GM10248 (cell line): ENCODE measurements at places on chromosomes 16 and 17.

DNA sequence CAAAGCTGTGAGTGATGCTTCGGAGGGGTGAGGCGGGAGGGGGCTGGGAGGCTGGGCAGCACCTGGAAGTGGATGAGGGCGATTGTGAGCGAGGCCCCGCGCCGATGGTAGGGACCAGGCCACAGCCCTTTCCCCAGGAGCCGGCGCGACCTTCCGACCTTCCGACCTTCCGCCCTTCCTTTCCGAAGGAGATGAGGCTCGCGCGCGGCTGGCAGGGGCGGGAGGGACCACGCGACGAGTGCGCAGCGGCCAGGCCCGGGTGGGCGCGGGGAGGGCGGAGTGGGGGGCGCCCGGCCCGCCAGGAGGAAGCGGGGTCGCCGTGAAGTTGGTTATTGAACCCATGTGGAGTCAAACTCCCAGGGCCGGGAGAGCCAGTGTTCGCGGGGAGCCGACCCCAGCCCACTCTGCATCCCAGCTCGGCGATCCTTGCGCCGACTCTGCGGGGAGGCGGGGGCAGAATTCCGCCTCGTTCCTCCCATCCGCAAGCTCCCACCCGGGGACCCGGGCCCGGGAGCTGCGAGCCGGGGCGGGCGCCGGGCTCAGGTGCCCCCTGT is 56.6 kb downstream of the RAP1GAP2 start:
- DNase-seq = no peak

GRCh38 chr17:65261682-65262636 is 124.8 kb downstream of the RGS9 start:
- no peak for DNase-seq

- DNase-seq = no peak
Measured at GRCh38 chr16:69260019-69260418, 51.1 kb upstream of the VPS4A start.

GRCh38 chr17:45001310-45001709 is 33.2 kb upstream of the C1QL1 start:
- DNase-seq = no peak

- peak; percentile 82 for DNase-seq
Measured at GRCh38 chr16:85935974-85936760, 37.2 kb downstream of the IRF8 start.

DNA sequence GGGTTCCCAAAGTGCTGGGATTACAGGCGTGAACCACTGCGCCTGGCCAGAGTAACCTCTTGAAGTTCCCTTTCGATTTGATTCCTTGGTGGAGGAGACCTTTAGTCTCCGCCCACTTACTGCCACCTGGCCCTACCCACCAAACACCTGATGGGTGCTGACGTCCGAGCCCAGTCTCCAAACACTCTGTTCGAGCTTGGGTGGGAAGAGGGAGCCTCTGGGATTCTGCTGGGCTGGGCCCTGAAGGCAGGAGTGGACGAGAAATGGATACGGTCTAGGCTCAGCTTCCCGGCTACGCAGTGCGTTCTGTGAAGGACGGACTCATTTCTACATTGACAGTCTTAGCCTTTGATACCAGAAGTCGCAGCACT is 870 bp upstream of the ITGA3 start:
- DNase-seq = no peak

DNA sequence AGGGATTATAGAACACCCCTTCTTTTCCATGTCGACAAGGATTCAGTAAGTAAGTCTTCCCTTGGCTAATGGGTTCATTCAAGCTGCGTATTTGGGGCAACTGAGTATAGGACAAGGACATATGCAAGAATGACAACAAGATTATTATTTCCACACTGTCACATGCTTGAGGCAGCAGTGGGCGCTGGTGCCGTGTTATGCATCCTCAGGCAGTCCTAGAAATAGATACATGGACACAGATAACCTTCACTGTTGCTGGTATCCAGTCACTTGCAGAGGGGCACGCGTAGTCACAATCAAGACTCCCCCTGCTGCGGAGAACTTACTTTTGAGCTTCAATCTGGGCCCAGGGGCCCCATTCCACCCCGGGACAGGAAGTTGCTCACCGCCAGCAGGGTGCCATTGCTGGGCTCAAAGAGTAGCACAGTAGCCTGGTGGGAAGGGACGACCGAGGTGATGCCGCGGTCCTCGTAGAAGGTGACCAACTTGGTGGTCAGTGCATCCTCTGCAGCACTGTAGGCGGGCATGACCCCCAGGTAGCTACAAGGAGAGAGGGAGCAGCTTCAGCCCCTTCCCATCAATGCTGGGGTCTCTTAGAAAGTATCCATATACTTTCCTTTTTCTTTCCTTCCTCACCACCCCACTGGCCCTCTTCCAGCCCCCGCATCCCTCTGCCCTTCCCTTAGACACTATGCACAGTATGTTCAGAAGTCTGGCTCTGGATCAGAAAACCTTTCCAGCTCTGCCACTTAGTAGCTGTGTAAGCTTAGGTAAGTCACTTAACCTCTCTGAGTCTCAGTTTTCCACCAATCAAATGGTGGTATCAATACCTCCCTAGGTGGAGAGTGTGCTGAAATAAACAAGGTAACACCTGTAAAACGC is 804 bp downstream of the CRYM start:
- no peak for DNase-seq

- peak; percentile 89 for DNase-seq
Measured at GRCh38 chr16:3690470-3690928, 26.8 kb downstream of the TRAP1 start.

DNA sequence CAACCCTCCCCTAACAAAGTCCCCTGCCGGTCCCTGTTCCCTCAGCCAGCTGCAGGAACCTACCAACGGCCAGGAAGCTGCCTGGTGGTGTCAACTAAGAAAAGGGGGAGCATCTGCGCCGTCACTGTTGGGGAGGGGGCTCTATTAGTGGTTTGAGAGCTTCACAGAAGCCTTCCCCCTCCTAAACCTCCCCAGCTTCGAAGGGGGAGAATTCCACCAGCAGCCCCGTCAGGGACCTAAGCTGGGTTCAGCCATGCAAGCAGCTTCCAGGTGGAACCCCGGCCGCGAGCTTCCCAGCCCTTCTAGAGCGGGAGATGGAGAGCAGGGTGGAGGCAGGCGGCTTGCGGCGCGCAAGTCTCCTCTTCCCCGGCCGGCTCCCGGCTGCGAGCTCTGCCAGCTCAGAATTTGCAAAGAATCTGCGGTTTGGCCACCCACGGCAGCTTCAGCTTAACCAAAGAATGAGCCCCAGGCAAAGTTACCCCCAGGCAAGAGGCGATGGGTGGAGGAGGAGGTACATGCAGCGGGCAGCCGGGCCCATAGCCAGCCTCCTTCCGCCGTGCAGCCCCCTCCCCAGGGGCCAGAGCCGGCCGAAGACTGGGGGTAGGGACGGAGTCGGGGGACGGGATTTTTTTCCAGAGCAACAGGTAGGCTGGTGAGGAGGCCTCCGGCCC is 33.7 kb downstream of the DDX19A start:
- peak; percentile 44 for DNase-seq

DNA sequence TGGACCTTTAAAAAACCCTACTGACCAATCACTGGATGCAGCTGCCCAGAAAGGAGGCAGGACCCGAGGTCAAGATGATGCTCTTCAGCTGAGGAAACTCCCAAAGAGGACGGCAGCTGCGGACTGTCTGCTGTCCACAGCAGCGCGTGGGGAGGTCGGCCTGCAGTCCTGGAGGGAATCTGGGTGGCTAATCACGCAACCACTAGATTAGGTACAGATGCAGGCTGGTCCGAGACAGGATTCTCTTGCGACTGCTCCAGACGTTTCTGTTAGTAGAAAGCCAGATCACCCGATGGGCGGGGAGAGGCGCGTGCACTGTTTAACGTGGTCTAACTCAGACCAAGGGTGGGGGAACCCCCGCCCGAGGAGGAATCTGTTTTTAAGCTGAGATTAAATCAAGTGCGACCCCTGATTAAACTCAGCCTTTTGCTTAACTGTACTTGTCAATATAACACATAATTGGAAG is 8.8 kb downstream of the CTRB2 start:
- DNase-seq = no peak

DNA sequence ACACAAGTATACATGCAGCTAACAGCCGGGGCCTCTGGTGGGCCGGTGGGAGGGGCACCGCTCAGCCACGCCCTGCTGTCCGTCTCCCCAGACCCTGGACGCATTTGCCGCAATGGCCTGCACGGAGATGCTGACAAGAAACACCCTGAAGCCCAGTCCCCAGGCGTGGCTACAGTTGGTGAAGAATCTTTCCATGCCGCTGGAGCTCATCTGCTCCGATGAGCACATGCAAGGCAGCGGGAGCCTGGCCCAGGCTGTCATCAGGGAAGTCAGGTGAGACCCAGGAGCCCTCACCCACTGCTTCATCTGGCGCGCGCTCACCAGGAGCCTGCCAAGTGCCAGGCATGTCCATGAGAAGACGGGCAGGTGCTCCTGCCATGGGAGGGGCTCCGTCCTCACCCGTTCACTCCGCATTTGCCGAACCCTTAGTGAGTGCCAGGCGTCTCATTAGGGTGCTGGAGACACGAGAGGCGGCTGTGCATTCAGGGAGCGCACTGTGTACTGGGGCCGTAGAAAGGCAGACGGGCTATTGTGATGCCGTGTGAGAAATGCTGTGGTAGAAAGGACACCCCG is 51.4 kb upstream of the ENDOV start:
- DNase-seq = no peak

DNA sequence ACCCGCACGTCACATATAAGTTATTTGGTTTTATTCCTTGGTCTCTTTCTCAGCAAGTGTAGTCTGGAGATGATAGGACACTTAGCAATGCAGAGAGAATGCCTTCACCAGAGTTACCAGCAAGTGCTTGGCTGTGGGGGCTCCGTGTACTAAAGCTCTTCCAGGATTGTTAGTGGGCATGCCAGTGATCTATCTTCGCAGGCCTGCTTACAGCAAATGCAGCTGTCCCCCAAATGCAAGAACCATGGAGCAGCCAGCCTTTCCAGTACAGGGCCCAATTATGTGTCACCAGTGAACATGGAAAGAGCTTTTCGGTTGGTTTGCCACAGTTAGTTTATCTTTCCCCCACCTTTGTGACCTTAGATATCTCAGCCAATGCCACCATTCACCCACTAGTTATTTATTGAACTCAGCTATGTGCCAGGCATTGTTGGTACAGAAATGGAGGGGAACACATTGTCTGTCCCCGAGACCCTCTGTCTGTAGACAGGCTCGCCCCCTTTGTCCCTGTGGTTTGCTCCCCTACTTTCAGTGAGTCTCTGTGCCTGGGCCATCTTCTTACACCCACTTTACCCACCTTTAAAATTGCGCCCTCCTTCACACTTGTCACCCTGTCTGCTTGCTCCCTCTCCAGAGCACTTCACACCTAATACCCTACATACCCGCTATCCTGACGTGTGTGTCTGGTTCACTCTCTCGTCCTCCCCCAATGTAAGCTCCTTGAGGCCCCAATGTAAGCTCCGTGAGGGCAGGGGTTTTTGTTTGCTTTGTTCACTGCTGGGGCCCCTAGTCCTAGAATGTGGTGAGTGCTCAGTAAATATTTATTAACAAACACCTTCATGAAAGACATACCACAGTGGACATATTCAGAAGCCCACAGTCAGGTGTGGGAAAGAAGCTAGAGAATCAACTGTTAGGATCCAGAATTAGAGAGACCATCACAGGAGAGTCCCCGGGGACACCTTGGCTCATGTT is 13.3 kb downstream of the USP10 start:
- no peak for DNase-seq

GRCh38 chr16:14511800-14512135 is 118.3 kb downstream of the PARN start:
- no peak for DNase-seq

- DNase-seq = no peak
Measured at GRCh38 chr16:48247311-48247710, at the start of gene ABCC11. ABCC11 (minus strand) TSS chr16:48247539; CDS start chr16:48231921, 15,618 bp downstream.

DNA sequence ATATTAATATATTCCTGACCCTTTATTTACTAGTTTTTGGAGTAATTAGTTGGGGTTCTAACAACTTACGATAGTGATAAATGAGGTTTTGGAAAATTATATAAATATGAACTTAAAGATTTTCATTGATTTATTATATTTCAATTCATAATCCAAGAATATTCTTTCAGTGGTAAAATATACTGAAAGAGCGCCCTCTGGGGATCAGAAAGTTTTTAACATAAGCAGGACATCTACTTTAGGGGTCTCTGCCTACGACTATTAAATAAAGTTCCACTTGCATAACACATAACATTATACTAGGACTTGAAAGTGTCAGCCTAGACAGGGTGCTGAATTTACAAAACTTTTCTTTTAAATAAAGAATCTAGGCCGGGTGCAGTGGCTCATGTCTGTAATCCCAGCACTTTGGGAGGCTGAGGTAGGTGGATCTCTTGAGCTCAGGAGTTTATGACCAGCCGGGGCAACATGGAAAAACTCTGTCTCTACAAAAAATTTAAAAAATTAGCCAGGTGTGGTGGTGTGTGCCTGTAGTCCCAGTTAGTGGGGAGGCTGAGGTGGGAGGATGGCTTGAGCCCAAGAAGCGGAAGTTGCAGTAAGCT is 15.6 kb downstream of the RFWD3 start:
- no peak for DNase-seq

DNA sequence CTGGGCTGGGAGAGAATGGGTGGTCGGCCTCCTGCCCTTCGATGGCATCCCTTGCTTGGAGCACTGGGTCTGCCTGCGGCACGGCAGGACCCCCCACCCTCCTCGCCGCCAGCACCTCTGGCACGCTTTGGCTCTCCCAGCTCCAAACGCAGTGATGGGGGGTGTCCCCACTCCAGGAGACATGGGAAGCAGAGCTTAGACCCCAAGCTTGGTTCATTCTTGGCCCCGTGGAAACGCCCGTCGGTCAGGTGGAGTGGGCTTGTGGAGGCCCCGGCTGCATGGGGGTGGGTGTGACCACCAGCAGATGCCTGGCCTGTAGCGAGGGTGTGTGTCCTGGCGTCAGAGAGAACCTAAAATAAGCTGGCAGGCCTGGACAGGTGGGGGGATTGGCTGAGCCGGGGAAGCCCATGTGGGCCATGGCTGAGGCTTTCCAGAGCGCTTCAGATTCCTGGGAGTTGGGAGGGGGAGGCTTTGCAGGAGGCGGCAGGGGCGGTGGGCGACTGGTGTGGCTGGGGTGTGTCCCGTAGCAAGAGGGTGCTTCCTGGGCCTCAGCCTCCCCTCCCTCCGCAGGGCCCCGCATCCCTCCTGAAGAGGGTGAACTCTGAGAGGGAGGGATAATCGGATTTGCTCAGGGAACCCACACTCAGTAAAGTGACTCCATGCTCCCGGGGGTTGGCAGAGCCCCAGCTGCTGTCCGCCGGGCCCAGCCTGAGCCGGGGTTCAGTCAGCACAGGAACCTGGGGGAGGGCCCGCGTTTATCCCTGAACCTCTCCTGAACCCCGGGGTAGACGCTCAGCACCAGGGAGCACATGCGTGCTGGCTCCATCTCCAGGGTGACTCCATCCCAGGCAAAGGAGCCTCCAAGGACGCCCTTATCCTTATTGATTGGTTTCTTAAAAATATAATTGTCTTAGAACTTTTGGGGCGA is 3.4 kb downstream of the CACNA1H start:
- DNase-seq = no peak

- DNase-seq = no peak
Measured at GRCh38 chr16:62751218-62751617, 715.0 kb upstream of the CDH8 start.

GRCh38 chr17:59508999-59509625 is 56.3 kb upstream of the DHX40 start:
- no peak for DNase-seq
